ENCODE measurements at places on chromosomes 2 and 18.

GRCh38 chr2:109029490-109030201 is 40.6 kb upstream of the EDAR start:
- DNase-seq: no peak

- peak; percentile 56 for DNase-seq
Observed at GRCh38 chr2:238761868-238762267, 86.0 kb upstream of the TWIST2 start.

DNA sequence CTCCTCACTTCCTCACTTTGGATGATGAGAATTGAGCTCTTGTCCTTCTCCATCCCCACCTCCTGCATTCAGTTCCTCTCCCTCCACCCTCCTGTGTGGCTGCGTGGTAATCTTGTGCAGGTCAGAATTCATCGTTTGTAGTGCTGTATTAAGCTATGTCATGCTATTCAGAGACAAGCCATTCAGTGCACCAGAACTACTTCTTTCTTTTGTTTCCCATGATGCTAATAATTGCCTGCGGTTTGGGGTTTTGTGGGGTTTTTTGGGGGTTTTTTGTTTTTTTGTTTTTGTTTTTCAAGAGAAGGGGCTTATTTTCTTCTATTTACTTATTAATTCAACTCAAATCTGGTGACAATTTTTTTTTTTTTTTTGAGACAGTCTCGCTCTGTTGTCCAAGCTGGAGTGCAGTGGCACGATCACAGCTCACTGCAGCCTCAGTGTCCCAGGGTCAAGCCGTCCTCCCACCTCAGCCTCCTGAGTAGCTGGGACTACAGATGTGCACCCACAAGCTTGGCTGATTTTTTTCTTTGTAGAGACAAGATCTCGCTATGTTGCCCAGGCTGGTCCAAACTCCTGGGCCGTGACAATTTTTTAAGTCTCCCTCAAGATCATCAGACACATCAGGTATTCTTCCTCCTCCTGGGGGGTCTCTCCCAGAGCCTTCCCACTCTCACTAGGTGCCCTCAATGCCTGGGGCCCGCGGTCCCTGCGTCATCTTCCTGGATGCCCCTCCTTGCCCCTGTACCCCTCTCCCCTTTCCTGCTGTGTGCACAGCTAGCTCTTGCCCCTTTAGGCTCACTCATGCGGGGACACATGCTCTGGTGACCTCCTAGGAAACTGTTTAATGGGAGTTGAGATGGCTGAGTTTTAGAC is 37.8 kb downstream of the MAL start:
- peak; percentile 23 for DNase-seq

GRCh38 chr18:45997700-45998151 is 30.6 kb upstream of the EPG5 start:
- no peak for DNase-seq

GRCh38 chr2:111168528-111169239 is 48.0 kb downstream of the BCL2L11 start:
- DNase-seq: peak; percentile 68

DNA sequence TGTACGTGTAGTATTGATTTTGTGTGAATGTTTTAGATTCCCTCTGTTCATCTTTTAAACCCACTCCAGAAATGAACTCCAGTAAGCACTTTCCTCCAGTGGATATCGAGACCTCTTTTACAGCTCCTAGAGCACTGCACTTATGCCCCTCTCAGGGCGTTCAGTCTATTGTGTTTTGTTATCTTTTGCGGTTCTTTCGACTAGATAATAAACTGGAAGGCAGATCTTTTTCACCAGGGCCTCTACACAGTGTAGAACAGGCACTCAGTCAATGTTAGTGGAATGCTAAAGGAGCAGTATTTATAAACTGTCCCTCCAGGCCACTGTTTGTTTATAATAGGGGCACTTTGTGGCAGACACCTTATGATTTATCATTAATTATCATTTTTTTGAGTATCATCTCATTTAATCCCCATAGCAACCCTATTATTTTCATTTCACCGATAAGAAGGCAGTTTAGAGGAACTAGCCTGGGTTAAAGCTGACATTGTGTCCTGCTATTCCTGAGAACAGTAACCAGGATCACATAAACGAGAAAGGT is 742 bp upstream of the SOS1 start:
- DNase-seq: peak; percentile 39

- peak; percentile 69 for DNase-seq
Observed at GRCh38 chr2:106582148-106583143, 95.3 kb downstream of the CD8B2 start.

GRCh38 chr2:149313512-149313972 is 16.8 kb upstream of the LYPD6 start:
- DNase-seq: peak; percentile 44

- DNase-seq: peak; percentile 91
Observed at GRCh38 chr2:148643998-148644882, at the start of gene EPC2. Gene EPC2 (plus strand): TSS chr2:148644751. CDS start chr2:148645018, 267 bp downstream.

GRCh38 chr2:100182494-100183361 is 40.3 kb upstream of the AFF3 start:
- no peak for DNase-seq

GRCh38 chr2:42102591-42103450 is 55.0 kb downstream of the PKDCC start:
- no peak for DNase-seq

- DNase-seq: no peak
Observed at GRCh38 chr2:25692737-25693445, 19.5 kb upstream of the DTNB start.

GRCh38 chr18:40048886-40049650 is 1906.0 kb upstream of the PIK3C3 start:
- no peak for DNase-seq

GRCh38 chr2:98771264-98771663 is 40.3 kb upstream of the MGAT4A start:
- DNase-seq: no peak

DNA sequence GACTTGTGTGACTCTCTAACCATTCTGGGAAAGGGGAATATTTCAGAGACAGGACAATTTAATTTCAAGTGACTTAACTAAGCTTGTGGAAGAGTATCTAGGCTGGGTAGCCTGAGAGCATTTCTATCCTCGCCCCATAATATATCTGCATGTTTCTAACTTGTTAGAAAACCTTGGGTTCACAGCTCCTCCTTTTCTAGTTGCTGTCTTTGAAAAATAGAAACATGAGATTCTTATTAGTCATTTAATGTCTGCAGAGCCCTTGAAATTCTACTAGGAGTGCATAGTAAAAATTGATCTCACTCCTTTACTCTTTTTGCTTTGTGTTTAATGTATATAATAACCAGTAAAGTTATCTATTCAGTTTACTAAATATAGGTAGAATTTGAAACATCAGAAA is 22.4 kb downstream of the CTLA4 start:
- DNase-seq: no peak

DNA sequence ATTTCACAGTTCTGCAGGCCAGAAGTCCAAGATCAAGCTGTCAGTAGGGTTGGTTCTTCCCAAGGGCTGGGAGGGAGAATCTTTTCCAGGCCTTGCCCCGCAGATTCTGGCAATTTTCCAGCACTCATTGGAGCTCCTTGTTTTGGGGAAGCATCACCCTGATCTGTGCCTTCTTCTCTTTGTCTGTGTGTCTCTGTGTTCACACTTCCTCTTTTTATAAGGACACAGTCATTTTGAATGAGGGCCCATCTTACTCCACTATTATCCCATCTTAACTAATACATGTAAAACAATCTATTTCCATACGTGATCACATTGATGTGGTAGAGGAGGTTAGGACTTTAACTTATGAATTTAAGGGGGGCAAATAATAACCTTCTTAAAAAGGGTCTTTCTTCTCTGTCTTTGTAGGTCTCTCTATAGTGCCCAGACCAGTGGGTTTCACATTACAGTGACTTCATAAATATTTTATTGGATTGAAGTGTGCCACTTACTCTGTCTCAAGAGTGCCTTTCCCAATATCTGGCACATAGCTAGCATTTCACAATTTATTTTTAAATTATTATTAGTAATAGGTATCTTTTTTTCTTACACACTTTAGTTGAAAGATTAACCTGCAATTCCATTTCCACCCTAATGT is 68.9 kb upstream of the CBLN2 start:
- DNase-seq: peak; percentile 9

- DNase-seq: no peak
Observed at GRCh38 chr2:188291617-188292347, at the start of gene GULP1. Gene GULP1 (plus strand): TSS chr2:188291874. CDS start chr2:188477703, 185,829 bp downstream.

DNA sequence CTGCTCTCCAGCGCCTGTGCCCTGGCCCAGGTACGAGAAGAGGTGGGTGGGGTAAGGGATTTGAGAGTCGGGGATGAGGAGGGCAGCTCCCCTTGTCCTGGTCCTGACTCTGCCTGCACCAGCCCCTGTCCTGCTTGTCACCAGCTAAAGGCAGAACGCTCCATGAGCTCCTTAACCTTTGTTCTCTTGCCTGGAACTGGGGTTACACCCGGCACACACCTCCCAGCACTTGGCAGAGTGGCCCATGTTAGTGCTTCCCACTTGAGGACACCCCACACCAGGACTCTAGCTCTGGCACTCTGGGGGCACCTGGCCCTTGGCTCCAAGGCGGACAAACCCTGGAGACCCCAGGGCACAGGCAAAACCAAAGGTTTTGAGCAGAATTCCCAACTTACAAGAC is 19.2 kb downstream of the ANO7 start:
- DNase-seq: no peak

DNA sequence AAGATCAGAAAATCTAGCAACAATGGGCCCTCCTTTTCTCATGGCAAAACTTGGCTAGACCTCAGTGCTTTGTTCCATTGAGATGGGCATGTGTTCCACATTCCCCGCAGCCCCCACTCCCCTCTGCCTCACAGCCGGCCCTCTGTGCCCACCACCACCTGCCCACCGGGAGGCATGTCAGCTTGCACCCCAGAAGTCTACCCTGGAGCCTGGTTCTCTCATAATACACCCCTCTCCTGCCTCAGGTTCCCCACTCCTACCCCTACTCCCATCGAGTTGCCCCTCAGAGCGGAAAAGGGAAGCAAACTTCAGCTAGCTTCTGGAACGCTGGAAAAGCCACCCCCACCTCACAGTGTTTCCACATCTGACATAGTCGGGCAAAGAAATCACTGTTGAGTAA is 219.0 kb downstream of the ANAPC1 start:
- no peak for DNase-seq

GRCh38 chr2:226115832-226116200 is 683.8 kb downstream of the IRS1 start:
- no peak for DNase-seq

DNA sequence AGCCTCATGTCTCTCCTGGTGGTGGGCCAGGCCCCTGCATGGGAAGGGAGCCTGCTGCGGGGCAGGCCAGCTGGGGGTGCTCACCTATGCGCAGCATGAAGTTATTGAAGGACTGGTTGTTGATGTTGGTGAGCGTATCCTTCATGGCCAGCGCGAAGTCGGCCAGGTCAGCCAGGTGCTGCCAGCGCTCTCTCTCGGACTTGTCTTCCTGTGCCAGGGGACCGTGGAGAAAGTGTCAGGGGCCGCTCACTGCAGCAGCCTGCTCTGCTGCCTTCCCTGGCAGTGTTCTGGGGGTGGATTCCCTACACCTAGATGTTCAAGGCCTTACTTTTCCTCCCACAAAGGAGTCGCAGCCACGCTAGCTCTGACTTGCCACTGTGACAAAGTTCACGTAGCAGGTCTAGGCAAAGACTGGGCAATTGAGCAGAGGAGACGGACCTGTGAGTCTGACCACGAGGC is 28.2 kb downstream of the CENPO start:
- DNase-seq: no peak

DNA sequence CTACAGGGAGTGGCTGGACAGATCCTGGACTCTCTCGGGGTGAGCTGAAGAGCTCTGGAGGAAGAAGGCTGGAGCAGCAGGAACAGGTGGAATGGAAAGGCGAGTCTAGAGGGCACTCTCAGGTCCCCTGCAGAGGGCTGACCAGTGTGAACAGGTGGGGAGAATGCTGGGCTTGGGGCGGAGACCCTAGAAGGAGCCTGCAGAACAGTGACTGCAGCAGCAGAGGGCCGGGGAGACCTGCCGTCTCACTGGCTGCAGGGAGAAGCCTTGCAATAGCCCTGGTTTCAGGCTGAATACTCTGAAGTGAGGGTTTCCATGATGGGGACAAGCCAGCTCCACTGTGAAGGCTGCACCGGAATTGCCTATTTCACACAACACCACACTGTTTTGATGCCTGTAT is 626.7 kb upstream of the SALL3 start:
- no peak for DNase-seq

GRCh38 chr2:144320491-144320890 is 199.4 kb downstream of the ZEB2 start:
- peak; percentile 47 for DNase-seq

DNA sequence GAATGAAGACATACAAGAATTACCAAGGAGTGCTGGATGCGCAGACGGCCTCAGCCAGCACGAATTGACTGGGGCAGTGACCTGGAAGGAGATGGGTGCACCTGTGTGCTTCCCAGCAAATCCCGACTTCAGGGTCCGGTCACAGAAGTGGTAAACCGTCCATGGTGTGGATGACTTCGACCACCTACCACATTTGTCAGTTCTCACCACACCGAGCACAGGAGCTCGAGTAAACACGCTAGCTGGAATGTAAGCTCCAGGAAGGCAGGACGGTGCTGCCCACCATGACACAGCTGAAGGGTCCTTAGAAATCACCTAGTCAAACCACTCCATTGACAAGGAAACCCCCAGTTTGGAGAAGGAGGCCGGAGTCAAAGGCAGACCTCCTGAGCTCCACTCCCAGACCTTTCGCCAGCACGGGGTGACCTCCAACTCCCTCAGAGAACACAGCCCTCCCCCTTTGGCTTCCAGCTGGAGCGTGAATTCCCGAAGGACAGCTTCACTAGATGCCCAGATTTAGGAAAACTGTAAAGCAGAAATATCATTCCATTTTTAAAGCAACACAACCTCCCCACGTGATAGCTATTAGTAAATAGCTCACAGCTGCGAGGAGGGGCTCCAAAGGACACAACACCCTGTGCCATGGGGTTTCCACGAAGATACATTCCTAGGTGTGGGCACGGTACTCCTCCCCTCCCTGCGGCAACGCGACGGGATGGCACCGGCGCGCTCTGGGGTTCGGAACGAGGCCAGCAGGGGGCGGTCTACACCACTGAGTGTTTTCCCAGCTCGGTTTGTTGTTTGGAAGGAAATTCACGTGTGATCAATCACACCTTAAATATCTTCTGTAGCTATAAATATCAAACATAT is 34.1 kb upstream of the GNAL start:
- DNase-seq: peak; percentile 49

- DNase-seq: no peak
Observed at GRCh38 chr2:160494201-160494644, 616 bp upstream of the RBMS1 start.

DNA sequence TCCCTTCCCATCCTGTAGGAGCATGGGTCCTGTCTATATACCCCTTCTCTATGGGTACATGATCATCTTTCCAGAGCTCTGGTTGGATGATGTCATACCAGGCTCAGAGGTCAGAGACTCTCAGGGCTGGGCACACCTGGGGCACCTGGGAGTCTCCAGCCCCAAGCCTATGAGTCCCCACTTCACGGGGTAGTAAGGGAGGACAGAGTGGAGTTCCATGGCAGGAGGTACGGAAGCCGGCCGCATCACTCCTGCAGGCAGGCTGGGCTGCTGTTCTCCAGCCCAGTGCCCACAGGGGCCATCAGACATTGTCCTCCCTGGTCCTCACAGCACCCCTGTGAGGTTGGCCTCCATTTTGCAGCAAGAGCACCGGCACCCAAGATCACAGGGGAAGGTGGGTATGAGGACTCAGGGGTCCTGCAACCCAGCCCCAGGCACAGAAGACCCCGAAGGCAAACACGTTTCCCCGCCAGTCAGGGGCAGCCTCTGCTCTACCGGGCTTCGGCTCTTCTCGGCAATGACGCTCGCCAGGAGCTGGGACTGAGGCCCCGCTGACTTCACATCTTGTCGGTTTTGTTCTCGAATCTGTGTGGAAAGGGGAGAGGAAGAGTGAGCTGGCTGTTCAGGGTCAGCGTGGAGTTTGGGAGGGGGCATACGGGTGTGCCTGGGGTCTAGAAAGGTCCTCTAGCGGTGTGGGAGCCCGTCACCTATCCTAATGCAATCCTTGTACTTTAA is 91.5 kb downstream of the ADD2 start:
- no peak for DNase-seq

Data from NB4 (cell line).